ENCODE measurements at places on chromosomes 4 and X.

- no peak for DNase-seq
These were observed 10.4 kb upstream of the PLK4 start for GRCh38 chr4:127870281-127870680.

DNA sequence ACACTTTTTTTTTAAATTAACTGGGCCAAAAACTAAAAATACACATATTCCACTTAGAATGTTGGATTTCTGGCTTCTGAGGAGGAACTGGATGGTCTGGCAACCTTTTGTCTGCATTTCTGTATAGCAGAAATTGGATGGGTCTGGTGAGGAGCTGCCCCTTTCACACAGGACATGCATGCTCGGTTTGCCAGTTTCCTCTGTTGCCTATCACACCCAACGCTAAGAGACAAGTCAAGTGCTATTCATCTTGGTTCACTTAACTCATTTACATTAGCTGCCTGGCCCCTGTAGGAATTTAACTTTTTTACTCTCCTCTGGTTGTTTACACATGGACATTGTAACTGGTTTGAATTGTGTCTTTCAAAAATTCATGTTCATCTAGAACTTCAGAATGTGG is 195.7 kb downstream of the PACRGL start:
- DNase-seq = no peak

GRCh38 chr4:153822316-153822715 is 33.4 kb upstream of the SFRP2 start:
- DNase-seq = no peak

- no peak for DNase-seq
These were observed 167.8 kb upstream of the PCDH18 start for GRCh38 chr4:137700072-137700471.

DNA sequence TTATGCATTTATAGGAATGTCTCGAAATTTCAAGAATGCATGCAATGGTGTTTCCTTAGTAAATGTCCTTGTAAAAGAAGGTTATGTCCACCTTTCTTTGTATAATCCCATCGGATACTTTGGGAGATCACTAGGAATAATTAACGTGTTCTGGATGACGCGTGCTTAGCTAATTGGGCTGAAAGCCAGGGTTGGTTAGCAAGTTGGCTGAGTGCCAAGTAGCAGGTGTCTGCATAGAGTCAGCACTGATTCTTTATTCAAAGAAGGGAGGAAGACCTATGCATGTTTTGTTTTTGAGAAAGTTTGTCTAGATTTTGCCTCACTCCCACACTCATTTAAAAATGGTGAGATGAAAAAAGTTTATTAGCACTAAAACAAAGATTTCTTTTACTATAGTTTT is 144.6 kb downstream of the SOX3 start:
- no peak for DNase-seq

DNA sequence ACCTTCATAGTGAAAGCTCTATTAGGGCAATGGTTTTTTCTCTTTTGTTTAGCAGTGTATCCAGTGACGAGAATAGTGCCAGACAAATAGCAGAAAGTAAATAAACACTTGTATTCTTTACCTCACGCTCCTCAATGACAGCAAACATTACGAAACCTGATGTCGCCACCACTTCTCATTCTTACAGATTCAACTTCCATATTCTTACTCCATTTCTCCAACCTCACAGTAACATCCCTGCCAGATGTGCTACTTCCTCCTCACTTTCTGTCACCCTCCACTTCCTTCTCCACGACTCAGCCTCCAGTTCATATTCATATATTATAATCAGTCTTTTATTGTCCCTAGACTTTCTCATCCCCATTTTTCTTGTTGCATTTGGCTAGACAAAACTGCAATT is 1956.2 kb upstream of the AGA start:
- no peak for DNase-seq

DNA sequence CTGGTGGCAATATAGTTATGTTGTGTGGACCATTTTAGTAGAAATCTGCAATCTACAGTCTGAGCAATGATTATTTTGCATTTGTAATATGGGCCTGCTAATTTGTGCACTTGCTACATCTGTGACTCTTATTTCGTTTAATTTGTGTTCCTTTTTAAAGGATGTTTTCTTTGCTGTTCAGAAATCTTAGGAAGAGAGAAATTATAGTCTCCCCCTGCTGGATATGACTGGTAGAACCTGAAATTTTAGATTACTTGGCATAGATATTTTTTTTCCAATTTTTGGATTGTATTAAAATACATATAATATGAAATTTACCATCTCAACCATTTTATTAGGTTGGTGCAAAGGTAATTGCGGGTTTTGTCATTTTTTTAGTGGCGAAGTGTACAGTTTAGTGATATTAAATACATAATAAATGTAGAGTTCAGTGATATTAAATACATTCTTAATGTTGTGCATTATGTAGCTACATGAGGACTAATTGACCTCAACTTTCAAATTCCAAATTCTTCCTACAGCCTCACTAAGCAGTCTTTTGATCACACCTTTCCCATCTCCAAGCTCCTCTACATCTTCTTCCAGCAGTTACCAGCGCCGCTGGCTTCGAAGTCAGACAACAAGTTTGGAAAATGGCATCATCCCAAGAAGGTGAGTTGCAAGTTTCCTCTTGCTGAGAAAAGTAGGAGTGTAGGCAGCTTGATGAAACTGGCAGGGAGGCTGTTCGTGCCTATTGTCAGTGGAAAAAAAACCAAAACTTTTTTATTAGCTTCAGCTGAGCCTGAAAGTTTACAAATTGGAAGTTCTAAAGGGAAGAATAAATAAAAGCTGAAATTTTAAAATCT is 82.2 kb downstream of the FNIP2 start:
- DNase-seq = peak; percentile 16

GRCh38 chr4:7801641-7802040 is 138.0 kb downstream of the AFAP1 start:
- no peak for DNase-seq

DNA sequence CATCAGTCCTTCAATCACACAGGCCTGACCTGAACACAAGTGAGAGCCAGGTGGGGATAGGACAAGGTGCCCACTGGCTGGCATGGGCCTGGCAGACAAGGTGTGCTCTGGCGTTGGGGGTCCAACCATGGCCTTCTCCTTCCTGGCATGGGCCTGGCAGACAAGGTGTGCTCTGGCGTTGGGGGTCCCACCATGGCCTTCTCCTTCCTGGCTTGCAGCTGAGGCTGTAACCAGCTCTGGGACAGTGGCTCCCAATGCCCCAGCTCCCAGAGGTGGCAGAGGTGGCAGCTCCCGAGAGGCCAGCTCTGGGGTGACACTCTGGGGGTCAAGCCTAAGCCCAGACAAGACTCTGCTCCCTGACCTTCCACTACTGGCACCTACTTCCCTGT is 62.6 kb downstream of the JAKMIP1 start:
- DNase-seq = no peak

- no peak for DNase-seq
These were observed 59.3 kb upstream of the UBQLN2 start for GRCh38 chrX:56503941-56504673.

DNA sequence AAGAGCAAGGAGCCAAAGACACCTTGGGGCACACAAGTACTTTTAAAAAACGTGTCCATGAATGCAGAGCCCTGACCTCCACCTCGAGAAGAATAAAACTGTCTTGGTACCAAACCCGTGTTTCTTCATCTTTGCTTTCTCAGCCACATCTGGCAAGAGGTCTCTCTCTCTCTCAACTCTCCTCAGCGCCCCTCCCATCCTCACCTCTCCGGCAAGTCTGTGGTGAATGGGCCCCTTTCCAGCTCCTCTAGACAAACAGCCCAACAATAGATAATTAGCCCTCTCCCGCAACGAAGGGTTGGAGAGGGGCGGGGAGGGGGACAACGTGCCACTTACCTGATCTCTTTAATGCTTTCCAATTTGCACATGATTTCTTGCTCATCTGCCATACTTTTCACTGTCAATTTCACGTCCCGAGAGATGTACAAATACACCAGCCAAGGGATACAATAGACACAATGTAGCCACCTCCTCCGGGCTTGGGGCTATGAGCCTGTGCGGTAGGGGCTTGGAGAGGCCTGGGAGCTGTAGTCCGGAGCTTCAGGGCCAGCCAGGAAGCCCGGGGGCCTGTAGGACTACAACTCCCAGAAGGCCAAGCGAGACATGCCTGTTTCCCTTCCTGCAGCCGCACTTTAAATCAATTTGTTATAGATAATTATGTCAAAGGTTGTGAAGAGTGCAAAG is at the start of gene ZC4H2:
ZC4H2 (minus strand) TSS at position 462 of the 684 bp plus-strand sequence; CDS start at position 389, 73 bp downstream.
- peak; percentile 65 for DNase-seq

GRCh38 chr4:10622728-10623127 is 61.8 kb downstream of the CLNK start:
- no peak for DNase-seq

GRCh38 chr4:154836513-154836912 is 55.4 kb downstream of the RBM46 start:
- peak; percentile 3 for DNase-seq

GRCh38 chr4:163638909-163639308 is 144.4 kb downstream of the TMA16 start:
- no peak for DNase-seq

DNA sequence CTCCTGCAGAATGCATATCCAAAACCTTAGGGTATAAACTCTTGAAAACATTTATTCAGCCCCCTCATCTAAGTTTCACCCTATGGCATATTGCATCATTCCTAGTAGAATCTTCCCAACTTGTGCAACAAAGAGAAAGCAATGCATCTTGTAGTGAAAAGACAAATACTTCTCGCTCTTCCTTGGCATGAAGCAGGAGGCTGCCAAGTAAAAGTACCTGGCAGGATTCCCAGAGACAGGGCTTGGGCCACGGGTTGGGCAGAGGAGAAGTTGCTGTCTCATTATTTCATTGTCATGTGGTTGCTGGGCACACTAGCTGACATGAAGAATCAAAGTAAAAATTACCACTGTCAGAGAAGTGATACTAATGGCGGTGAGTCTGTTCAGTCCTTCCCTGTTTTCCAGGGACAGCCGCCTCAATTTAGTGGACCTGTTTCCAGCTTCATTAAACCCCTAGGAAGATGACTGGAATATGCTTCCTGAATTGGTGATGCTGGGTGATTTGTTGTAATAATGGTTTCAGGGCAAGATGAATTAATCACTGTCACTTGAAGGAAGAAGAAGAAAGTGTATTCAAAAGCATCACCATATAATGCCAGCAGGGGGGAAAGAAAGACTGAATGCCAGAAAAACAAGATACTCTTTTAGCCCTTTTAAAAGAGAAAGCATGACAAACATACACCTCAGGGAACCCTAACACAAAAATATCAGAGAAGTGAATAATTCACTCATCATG is 380.5 kb upstream of the IGFBP7 start:
- peak; percentile 14 for DNase-seq

DNA sequence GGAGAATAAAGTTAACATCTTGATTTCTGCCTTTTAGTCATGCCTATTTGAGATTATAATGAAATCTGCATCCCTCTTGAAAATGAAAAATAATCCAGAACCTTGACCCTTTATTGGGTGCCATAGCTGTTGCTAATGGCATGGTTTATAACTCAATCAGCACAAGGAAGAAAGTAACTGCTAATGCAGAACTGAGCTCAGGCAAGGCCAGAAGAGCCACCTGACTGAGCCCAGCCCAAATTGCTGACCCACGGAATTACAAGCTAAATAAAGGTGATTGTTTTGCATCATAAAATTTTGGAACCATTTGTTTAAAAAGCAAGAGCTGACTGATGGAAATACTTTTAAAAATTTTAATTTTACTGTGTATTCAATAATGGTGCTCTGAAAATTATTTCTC is 76.4 kb upstream of the TBL1X start:
- DNase-seq = no peak

DNA sequence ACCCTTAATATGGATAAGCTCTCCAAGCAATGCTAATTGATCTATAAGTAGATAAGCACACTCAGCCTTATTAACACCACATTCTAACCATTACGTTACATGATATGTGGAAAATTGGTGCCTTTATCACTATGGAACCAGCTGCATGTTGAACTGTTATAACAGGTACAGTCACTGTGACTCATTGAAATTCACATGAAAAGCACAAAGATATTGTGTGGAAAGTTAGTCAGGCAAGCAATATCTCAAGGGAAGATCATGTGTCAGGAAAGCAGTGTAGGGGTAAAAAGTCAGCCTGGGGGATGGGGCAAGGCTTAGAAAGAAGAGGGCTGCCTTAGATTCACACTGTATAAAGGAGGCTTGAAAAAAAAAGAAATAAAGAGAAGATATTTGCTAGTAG is 313.7 kb upstream of the SMIM31 start:
- DNase-seq = no peak

DNA sequence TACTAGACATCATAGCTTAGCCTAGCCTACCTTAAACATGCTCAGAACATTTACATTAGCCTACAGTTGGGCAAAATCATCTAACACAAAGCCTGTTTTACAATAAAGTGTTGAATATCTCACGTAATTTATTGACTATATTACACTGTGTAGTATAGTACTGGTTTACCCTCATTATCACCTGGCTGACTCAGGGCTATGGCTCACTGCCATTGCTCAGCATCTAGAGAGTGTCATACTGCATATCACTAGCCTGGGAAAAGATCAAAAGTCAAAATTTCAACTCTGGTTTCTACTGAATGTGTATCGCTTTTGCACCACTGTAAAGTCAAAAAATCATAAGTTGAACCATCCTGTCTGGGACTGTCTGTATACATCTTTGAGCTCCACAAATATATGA is 78.6 kb downstream of the CEP44 start:
- peak; percentile 21 for DNase-seq

GRCh38 chrX:82219129-82219528 is 1017.2 kb downstream of the SH3BGRL start:
- no peak for DNase-seq

GRCh38 chrX:40508560-40508959 is 72.2 kb upstream of the ATP6AP2 start:
- no peak for DNase-seq

DNA sequence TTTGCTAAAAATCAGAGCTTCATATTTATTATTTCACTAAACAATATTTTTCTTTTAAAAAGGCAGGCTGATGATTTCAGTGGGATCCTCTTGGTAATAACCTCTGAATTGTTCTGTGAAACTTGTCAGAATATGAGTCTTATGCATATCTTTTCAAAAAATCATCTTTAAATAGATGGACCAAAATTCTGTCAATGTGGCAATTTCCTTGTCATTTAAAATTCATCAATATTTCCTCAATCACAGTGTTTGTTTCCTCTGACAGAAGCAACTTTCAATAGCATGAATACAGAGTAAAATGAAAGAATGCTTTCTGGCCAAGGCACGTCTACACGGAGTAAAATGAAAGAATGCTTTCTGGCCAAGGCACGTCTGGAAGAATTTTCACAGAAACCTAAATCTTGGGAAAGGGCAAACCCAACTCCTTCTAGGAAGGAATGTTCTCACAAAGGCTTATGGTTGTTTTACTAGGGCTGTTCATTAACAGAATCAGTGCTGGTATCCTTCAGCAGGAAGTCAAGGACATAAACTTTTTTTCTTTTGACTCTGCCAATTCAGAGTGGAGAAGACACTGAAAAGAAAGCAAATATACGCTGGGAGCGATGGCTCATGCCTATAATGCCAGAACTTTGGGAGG is 99.0 kb upstream of the GPR34 start:
- peak; percentile 3 for DNase-seq

GRCh38 chrX:83845397-83845796 is 15.5 kb upstream of the CYLC1 start:
- DNase-seq = peak; percentile 0

DNA sequence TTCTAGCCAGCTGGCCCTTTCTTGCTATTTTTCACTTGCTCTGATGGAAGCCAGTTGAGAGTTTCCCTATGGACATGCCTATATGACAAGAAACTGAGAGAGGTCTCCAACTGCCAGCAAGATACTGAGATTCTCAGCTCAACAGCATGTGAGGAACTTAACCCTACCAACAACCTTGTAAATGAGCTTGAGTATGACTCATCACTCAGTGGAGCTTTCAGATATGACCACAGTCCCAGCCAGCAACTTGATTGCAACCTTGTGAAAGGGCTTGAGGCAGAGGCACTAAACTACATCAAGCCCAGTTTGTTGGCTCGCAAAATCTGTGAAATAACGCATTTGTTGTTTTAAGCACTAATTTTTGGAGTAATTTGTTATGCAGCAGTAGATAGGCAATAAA is 175.8 kb downstream of the COMMD8 start:
- DNase-seq = no peak
